ENCODE measurements at places on chromosomes 2 and 18.
A peak's percentile ranks its signal among the peaks of the same experiment; 100 is the strongest.

DNA sequence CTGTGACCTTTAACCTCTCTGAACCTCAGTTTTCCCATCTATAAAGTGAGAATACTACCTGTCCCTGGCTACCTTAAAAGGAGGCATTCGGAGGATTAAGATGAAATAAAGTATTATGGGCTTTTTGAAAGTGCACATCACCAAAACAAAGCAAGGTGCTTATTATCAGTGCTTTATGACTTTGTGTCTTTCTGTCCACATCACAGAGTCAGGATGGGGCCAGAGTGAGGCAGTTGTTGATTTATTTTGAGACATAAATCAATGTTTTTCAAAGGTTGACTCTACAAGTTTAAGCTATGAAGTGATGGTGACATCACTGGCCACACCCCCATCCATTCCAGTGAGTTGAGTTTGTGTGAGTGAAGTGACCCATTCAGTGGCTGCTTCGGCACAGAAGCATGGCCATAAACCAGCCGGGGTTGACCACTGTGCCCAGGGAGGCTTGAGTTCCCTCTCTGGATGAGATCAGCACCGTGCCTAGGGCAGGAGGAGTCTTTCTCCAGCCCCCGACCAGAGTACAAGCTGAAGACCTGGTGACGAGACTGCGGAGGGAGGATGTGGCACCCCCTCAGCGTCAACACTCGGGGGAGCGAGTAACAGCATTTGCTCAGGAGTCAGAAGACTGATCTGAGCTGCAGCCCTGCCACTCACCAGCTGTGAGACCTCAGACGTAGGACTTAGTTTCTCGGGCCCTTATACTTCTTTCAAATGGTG is 89.0 kb upstream of the PPP1CB start:
- DNase-seq, result no peak

GRCh38 chr2:151237422-151238025 is 24.1 kb downstream of the RBM43 start:
- no peak for DNase-seq

GRCh38 chr2:8389431-8390108 is 292.3 kb upstream of the ID2 start:
- no peak for DNase-seq

- no peak for DNase-seq
Observed at GRCh38 chr2:226387499-226387942, 412.1 kb downstream of the IRS1 start.

GRCh38 chr2:211351987-211352386 is 795.6 kb downstream of the CPS1 start:
- peak; percentile 13 for DNase-seq

Data from COR-L47 (cell line).